GM12892 (cell line): ENCODE measurements at places on chromosomes 12 and 14.

GRCh38 chr14:103832046-103832445 is 15.3 kb downstream of the PPP1R13B start:
- DNase-seq: no peak

- DNase-seq: no peak
Observed at GRCh38 chr12:104455578-104456416, 951 bp upstream of the CHST11 start.

DNA sequence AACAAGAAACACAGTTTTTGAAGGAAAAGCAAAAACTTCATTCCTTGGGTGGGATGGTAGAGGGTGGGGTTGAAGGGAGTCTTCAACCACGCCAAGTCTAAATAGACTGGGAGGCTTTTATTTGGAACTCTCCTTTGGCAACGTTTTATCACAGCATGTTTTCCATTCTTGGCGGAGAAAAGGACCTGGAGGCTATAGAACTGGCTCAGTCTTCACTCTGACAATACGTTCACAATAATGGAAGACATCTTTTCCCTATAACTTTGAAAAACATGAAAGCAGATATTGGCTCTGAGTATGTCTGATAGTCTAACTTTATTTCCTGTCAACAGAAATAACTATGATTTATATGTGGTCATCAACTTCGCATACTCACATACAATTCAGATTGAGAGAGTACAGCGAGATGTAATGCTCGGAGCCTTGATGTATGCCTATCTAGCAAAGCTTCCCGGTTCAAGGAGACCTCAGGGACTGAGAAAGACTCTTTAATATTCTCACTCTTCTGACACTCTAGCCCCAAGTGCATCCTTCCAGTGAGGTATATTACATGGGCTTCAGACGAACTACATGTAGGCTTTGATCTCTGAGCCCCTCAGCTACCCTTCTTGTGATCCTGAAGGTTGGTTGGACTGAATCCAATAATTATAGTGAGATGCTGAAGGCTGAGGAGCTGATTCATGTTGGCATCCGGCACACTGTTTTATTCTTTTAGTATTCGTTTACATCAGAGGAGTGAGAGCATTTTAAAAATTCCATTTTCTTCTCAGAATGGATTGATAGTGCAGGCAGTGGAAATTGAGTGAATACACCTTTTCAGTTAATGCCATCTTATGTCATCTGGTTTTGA is 14.0 kb downstream of the TMEM30B start:
- DNase-seq: no peak

DNA sequence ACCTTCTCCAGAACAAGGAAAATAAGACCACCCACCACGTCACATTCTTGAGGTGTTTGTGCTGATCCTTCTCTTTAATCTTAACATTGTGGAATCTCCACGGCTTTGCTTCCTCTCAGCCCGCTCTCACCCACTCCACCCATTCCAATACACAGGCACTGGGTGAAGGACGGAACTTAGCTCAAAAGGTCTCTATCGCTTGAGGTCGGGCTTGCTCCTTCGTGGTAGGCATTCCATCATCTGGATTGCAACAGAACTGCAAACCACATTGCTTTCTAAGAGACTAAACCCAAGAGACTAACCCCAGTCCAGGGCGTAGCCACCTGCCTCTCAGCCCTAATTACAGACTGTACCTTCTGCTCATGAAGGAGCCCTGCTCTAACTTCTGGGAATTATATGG is 24.0 kb upstream of the MDM2 start:
- DNase-seq: no peak

DNA sequence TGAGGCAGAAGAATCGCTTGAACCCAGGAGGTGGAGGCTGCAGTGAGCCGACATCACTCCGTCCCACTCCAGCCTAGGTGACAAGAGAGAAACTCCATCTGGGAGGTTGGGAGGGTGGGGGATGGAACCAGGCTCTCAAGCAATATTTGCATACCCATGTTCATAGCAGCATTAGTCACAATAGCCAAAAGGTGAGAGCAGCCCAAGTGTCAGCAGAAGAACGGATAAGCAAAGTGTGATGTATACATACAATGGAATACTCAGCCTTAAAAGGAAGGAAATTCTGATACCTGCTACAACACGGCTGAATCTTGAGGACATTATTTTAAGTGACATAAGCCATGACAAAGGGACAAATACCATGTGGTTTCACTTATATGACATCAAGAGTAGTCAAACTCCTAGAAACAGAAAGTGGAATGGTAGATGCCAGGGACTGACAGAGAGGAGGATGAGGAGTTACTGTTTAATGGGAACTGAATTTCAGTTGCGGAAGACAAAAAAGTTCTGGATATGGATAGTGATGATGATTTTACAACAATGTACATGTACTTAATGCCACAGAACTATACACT is 11.6 kb downstream of the DAD1 start:
- DNase-seq: no peak

- no peak for DNase-seq
Observed at GRCh38 chr12:128245121-128245520, 21.8 kb upstream of the TMEM132C start.

DNA sequence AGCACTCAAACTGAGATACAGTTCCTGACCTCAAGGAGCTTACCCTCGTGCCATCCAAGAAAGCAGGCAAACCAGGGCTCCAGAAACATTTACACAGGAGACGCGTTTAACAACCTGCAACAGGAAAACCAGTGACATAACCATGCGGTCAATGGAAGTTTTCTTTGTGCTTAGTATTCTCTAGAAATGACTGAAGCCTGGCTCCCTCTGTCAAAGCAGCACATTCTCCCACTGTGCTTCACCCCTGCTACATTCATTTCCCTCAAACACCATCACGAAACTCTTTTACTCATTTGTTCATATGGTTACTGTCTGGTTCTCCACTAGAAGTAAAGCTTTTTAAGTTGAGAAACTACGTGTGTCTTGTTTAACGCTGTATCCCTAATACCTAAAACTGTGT is 161.3 kb upstream of the CCND2 start:
- DNase-seq: no peak

DNA sequence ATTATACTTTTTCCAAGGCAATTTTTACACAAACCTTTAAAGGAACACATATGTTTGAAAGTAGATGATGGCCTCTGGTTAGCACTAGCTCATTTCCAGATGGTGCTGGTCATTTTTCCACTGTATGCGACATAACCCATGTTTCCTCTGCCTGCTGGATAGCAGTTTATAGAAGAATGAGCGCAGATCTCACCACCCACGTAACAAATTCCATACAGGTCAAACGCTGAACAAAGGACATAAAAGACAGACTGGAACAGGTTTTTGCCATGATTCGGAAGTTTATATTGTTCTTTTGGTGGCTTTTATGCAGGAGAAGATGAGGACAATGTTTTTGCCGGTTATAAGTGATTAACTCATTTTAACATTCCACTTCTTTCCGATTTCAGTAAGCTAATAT is 30.7 kb downstream of the PPP1R36 start:
- DNase-seq: no peak

GRCh38 chr14:56491299-56492285 is 88.0 kb upstream of the TMEM260 start:
- DNase-seq: no peak

DNA sequence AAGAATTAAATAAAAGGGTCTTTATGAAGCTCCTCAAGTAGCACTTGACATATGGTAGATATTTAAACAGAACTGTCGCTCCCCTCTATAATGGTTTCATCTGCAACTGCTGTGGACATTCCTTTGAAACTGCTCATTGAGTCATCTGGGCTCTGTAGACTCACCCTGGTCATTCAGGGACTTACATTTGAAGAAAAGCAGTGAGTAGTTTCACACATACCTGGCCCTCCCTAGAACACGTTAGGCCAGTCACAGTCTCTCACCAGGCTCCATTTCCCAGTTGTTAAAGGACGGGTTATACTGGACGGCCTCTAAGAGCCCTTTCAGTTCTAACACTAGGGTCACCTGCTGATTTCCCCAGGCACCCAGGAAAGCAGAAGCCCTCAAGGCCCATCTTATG is 217.0 kb downstream of the BCL11B start:
- no peak for DNase-seq

GRCh38 chr12:78293059-78293686 is 462.5 kb downstream of the NAV3 start:
- no peak for DNase-seq

DNA sequence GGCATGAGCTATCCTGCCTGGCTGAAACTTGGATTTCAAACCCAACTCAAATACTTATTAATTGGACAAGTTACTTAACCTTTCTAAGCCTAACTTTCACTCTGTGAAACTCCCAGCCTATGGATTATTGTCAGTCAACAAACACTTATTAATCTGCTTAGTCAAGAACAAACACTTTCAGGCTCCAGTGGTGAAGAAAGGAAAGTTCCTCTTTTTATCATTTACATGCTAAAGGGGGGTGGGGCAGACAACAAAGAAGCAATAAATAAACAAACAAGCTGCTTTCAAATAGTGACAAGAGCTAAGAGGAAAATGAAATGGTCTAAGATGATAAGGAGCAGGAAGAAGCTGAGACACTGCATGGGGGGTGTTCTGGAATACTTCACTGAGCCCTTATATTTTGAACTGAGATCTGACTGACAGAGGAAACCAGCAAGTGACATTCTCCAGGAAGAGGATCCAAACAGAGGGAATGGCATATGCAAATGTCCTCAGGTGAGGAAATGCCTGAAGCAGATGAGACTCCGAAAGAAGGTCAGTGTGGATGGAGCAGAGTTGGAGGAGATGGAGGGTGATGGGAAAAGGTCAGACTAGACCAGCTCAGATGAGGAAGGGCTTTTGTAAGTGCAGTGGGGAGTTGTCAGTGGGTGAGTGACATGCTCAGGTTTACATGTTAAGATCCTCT is 259.6 kb downstream of the ITPR2 start:
- no peak for DNase-seq

- no peak for DNase-seq
Observed at GRCh38 chr14:66701813-66702212, 193.9 kb downstream of the GPHN start.

DNA sequence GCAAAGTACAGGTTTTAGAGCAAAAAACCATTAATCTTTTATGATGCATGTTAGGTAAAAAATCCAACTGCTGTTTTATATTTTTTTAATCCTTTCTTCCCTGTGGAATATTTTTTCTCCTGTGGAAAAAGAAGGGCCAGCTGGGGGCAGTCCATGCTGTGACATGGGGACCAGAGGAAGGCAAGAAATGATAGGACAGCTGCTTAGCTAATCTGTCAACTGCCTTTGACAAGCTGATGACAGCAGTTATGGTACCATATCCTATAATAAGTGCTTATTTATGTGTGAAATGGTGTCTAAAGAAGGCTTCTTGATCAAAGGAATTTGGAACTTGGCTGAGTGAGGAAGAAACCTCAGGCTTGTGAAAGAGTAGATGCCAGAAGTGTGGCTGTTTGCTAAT is 452.4 kb upstream of the NOVA1 start:
- no peak for DNase-seq

DNA sequence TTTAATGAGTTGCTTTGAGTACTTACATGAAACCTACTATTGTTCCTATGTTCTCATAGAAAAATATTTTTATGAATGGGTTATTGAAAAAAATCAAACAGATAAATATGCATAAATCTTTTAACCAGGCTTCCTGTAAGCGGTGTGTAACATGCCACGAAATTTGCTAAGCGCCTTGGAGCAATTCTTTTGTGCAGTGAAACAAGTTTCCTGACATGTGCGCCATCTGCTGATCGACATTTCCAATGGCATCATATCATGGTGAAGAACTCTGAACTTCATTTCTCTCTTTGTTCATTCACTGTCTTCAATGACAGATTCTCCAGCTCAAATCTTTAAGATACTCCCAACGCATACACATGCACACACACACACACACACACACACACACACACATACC is 145.6 kb upstream of the NAV3 start:
- no peak for DNase-seq

- DNase-seq: no peak
Observed at GRCh38 chr14:63650256-63650952, 8.7 kb upstream of the WDR89 start.

DNA sequence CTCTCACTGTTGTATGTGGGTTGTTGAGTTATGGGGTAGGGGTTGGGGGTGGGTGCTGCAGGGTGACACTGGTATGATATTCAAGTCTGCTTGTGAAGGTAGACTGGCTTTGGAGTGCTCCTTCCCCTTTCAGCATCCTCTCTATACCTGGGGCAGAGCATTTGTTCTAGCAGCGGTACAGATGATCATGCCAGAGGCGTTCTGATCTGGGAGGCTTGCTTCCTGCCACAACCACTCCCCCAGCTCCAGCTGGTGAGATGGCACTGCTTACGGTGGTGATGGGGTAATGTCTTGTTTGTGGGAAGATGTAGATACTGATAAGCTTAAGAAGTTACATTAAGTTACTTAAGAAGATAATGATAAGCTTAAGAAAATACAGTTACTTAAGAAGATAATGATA is 131.8 kb downstream of the ERC1 start:
- DNase-seq: no peak

DNA sequence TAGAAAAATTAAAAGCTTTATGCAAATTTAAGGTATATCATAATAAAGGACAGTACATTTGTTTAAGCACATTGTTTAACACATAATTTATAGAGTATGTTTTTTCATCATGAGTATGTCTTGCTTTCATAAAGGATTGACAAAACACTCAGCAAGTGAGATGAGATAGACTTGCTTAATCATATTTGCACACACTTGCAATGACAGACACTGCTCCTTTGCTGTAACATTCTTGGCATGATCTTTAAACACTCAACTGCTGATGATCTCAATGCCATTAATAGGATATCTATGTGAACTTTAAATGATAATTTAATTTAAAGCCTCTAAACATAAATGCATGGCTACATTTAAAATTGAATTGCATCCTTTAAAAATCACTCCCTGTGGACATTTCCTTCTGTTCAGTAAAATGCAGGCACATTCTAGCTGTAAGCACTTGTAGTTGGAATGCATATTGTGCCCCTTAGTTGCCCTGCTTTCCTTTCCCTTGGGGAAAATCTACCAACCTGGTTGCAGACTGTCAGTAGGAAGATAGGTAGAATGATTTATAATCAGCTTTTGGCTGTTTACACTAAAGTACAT is 979.0 kb downstream of the TMTC2 start:
- DNase-seq: no peak

DNA sequence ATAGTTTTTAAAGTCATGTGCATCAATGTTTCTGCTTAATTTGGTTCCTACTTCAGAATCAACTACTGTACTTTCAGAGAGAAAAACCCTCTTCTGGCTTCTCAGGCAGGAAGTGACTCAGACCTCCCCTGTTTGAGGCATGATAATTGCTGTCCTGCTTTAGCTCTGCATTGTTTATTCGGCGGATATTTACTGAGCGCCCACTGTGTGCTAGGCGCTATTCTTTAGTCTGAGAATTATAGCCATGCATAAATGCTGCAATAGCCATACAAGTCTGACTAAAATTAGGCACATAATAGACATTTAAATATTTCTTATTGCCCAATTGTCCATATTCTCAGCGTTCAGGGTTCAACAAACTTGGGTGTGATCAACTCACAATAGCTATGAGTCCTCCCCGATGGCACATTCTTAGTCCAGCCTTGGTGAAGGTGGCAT is 6.1 kb upstream of the AMIGO2 start:
- DNase-seq: no peak

GRCh38 chr12:122560138-122560537 is 33.1 kb downstream of the KNTC1 start:
- DNase-seq: no peak

GRCh38 chr12:116934908-116935705 is 24.4 kb downstream of the FBXW8 start:
- DNase-seq: no peak

GRCh38 chr12:97321621-97322020 is 141.0 kb upstream of the RMST start:
- no peak for DNase-seq
